ENCODE measurements at places on chromosomes 7 and 10. TPM values are rescaled to one million over a fixed set of nuclear protein-coding genes. Genes with fewer than 3 reads are reported as not detected.

The SLC26A5 gene
- polyA plus RNA-seq, result not detected

The GOLGA7B gene
- 5.9 TPM for polyA plus RNA-seq

The CPN1 gene
- not detected for polyA plus RNA-seq

The THNSL1 gene
- 21.8 TPM for polyA plus RNA-seq

The SLC26A4 gene
- 0.05 TPM for polyA plus RNA-seq

The LMBR1 gene
- polyA plus RNA-seq, result 75.4 TPM

The BMPER gene
- 10.9 TPM for polyA plus RNA-seq

The OR2A5 gene
- polyA plus RNA-seq, result not detected

The GNGT1 gene
- polyA plus RNA-seq, result not detected

Measured in Purkinje cell (primary cell).